Activated CD8-positive, alpha-beta memory T cell treated with anti-CD3 and anti-CD28 coated beads, Interleukin-2, amount 50 U/mL, for 4 hours (primary cell): ENCODE measurements at places on chromosomes 12 and 14.

- DNase-seq, result no peak
These were observed 111.2 kb downstream of the CAPZA3 start for GRCh38 chr12:18849080-18849479.

- no peak for DNase-seq
These were observed 10.6 kb upstream of the PHLDA1 start for GRCh38 chr12:76042147-76042546.

- DNase-seq, result no peak
These were observed 28.2 kb downstream of the ST8SIA1 start for GRCh38 chr12:22306311-22306710.

- DNase-seq, result no peak
These were observed 2.0 kb downstream of the POP5 start for GRCh38 chr12:120579179-120579578.

DNA sequence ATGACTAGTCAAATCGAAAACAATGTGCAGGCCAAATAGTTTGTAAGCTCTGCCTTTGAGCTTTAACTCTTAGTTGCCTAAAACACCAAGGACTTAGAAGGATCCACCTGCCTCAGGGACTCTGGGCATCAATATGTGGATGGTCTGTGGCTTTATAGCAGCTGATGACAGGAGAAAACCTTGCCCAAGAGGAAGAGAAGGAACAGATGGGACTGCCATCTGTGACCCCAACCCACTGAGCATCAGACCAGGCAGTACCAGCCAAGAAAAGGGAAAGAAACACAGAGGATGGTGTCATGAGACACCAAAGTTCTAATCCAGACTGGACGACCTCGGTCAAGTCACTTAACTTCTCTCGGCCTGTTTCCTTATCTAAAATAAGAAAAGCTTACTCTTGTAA is 12.7 kb downstream of the TGFB3 start:
- no peak for DNase-seq

- DNase-seq, result no peak
These were observed 15.6 kb downstream of the DTX1 start for GRCh38 chr12:113072136-113072535.

DNA sequence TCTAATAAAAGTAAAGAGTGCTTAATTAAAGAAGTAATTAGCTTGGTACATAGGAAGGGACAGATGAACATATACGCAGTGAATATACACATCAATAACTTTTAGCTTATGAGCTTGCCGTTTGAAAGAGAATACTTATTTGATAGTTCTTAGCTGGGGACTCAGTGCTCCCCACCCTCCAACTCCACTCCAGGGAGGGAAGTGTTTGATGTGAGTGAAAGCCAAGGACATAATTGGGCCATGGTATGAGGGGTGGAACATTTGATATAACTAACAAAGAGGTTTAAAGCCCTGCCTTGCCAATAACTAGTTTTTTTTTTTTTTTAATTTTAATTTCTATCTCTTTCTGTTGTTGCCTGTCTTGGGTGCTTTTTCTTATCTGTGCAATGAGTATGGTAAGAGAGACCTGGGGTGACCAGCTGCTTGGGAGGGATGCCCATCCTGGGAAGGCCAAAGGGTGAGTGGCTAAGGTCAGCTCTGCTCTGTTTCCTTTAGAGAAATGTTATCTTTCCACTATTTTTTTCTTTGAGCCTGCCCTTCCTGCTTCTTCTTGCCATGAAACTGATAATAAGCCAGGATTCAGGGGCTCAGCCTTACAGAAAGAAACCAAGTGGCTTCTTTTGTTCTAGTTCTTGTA is 132.8 kb upstream of the CPSF6 start:
- DNase-seq, result no peak

- no peak for DNase-seq
These were observed 43.0 kb downstream of the MAP1LC3B2 start for GRCh38 chr12:116601933-116602810.

GRCh38 chr12:12585115-12585863 is 22.6 kb upstream of the DUSP16 start:
- DNase-seq, result no peak

DNA sequence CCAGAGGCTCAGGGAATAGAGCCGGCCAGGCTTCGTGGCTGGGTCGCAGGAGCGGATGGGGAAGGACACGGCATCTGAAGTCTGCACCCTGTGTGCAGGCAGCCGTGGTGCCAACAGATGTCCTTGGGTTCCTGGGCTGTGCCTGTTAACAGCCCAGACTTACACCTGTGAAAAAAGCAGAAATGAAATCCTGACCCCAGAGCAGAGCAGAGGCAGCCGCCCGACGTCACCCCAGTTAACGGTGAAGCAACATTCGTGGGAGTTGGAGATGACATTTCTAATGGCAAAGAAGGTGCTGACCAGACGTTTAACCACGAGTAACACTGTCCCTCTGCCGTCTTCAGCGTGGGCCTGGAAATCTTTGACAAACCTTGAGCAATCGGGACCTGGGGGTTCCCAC is 200.3 kb upstream of the DIO3 start:
- DNase-seq, result no peak

GRCh38 chr12:10722905-10723746 is at the start of gene YBX3:
Gene YBX3 (minus strand): TSS chr12:10723323. CDS start chr12:10723111, 212 bp downstream.
- DNase-seq, result peak; percentile 58

GRCh38 chr14:65833267-65833880 is 420.8 kb downstream of the FUT8 start:
- DNase-seq, result no peak

DNA sequence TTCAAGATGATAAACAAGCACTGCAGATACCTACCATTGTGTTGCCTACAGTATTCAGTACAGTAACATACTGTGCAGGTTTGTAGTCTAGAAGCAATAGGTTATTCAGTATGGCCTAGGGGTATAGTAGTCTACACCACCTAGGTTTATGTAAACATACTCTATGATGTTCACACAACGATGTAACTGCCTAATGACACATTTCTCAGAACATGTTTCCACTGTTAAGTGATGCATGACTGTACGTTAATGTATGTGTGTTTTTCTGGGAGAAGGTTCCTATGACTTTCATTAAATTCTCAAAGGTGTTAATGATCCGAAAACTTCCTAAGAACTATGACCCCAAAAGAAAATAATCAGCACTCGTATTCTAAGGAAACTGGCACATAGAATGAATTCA is 20.9 kb upstream of the CALM1 start:
- DNase-seq, result no peak

DNA sequence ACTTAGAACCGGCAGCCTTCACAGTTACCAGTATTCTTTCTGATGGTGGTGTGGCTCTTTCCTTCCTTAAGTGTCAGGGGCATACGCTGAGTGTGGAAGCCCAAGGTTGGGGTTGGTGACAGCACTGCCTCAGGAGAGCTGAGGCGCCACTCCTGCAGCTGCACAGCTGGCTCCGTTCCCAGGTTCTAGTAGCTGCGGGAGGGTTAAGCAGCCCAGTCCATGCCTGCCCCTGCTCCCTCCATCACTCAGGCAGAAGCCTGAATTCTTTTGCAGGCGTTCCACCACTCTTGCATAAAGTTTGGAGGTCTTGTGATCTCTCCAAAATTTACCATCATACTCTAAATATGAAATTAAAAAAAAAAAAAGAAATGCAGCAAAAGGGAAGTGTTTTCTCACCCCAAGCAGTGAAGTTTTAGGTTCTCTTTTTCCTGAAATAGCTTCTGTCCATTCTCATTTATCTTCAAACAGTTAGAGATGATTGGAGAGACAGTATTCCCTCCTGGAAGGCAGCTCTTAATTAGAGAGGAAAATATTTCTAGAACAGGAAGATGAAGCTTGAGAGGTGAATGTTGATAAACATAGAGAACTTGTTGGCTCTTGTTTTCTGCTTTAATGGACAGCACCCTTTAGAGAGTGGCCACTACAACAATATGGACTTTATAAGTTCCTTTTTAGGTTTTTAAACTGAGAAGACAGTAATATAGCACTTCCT is 136.1 kb downstream of the FGD4 start:
- no peak for DNase-seq

DNA sequence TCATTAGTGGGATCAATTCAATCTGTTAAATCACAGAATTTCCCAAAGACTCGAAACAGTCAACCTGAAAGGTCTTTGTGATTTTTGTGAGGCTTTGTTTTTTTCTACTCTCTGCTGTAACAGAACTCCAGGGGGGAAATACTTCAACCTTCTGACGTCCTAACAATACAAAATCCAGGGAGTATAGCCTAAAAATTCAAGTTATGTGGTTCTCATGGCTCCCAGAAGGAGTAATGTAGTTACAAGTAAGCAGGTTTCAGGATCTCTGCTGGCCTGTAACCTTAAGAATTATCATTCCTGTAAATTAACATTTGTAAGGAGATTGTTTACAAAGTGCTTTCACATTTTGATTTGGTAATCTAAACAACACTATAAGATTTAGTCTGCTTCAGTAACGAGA is 39.9 kb downstream of the VEZT start:
- DNase-seq, result no peak

GRCh38 chr14:50967103-50967502 is 22.8 kb upstream of the PYGL start:
- no peak for DNase-seq

DNA sequence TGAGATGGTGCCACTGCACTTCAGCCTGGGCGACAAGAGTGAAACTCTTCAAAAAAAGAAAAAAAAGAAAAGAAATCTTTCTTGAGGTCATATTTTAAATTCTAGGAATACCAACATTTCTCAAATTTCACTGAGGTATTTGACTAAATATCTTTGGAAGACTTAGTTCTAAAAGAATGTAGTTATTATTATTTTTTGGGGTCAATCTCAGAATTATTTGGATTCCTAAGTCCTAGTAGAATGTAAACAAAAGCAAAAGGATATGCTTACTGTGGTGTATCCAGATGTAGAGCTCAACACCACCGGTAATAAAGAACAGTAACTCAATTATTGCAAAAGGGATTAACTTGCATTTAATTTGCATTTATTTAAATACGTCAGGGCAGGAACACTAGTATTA is 25.0 kb downstream of the PRICKLE1 start:
- no peak for DNase-seq

- no peak for DNase-seq
These were observed 191.2 kb upstream of the GARIN2 start for GRCh38 chr14:66998013-66998412.

DNA sequence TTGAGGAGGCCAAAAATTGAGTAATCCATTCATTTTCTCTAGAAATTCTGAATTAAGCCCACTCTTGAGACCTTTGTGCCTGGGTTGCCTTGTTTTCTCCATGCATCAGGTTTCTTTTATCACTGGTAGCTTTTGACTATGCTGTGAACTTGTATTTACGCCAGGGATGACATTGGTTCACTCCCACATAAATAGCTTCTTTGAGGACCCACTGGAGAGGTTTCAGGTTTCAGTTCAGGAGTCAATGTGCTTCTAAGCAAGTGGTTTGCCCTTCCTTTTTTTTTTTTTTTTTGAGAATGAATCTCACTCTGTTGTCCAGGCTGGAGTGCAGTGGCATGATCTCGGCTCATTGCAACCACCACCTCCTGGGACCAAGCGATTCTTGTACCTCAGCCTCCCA is 10.2 kb upstream of the SLC17A8 start:
- DNase-seq, result no peak

DNA sequence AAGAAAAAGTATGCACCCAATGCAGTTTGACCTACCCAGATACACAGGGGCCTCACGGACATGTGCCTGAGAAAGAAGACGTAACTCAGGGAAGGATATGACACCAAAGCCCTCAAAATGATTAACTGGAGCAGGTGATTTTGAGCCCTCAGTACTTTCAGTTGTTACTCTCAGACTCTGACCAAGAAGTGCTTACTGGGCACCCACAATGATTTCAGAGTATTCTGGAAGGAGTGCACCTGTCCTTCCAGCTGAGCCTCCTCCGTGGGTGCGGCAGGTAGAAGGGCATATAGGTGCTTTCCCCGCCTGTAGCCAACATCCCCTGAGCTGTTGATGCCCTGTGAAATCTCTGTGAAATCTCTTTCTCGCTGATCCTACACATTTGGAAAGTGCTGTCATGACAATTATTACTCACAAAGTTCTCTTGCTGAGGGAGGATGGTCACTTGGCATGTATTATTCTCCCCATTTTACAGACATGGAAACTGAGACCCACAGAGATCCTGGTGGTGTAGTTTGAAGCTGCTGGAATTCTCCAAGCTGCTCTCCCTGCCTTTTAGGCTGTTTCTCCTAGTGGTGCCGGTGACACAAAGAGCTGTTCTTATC is 154.3 kb upstream of the CCND2 start:
- no peak for DNase-seq

DNA sequence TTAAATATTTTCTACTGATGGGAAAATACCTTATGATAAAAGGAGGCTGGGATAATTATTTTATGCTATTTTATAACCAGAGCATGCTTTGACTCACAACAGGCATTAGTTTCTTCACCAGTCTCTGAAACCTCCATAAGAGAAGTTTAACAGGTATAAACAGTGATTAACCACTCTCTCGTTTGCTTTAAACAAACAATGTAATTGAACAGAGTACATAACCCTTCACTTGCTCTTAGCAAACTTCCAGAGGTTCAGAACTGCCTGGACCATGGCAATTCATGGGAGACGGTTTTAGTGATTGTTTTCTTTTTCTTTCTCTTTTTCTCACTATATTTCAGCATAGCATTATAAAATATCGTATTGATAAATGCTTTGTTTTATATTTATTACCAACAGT is 35.3 kb downstream of the CFAP251 start:
- no peak for DNase-seq

GRCh38 chr12:84910549-84911241 is 1.9 kb downstream of the SLC6A15 start:
- no peak for DNase-seq

DNA sequence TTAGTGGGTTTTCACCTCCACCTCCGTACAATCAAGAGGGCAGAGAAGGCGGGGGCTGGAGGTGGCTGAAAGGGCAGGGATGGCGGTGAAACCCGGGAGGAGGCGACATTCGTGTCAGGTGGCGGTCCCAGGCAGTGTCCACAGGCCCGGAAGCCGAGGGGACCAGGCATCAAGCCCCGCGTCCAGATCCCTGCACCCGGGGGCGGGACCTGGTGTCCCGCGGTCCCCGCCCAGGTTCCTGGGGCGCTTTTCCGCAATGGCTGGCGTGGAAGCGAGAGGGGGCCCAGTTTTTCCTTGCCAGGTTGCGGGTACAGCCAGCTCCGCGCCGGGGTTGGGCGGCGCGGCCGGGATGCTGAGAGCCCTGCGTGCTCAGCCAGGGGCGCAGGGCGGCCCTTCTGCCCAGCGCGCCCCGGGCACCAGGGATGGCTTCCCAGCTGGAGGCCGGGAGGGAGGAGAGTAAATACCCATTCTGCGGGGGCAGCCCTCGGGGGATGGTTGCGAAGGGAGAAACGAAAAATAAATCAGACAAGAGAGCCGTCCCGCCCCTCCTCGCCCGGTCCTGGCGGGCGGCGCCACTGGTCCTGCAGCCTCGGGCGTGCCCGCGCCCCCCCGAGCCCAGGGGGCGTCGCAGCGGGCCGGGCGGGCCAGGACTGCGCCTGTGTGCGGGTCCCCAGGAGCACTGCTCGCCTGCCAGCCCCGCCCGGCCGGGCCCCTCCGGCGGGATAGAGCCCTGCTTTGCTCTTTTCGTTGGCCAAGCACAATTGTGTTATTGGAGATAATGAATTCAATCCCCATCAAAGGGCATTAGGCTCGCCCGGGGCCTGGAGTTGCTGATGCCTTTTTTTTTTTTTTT is 11.5 kb downstream of the FOXA1 start:
- no peak for DNase-seq

GRCh38 chr12:103012884-103013283 is 55.4 kb downstream of the ASCL1 start:
- DNase-seq, result no peak
